CD4-positive, alpha-beta T cell (primary cell): ENCODE measurements at places on chromosomes 16 and 17.
A peak's percentile ranks its signal among the peaks of the same experiment; 100 is the strongest.

- no peak for DNase-seq
These were observed 14.1 kb downstream of the RMI2 start for GRCh38 chr16:11359370-11359769.

DNA sequence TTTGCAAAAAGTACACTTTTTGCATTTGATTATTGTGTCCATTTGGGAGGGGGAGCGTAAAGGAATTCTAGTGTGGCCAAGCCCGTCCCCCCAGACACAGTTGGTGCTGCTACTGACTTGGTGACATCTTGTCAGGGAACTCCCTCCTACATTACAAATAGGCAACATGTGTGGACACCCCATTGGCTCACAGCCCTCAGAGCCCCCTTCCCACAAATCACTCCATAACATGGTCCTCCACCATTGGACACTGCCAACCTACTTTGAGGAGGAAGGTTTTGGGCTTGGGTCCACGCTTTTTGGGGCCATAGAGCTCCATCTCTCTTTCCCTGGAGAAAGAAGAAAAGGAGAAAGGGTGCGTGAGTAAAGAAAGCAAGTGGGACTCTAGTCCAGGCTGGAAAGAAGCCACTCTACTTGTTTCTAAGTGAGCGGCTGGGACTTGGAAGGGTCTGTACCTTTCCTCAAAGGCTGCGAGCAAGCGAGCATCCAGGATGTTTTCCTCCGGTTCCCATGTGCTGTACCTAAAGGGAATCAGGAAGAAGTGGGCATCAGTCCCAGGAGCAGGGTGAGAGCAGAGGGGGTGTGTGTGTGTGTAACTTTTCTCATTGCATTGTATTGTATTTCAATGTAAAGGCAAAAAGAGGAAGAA, 958 bp downstream of the CBX8 start:
- DNase-seq: no peak

DNA sequence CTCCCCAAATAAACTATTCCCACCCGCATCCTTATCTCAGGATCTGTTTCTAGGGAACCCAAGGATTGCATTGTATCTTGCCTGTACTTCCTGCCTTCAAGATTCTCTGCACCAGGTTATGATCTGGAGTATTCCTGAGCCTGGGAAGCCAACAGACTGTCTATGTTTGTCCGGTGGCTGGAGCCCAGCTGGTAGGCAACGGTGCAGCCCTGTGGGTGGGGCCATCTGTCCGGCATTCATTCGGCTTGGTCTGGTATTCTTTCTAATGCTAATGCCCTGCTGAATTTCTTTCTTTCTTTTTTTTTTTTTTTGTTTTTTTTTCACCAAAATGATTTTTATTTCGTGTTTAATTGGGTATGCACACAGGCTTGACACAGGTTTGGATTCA, 20.7 kb upstream of the TVP23A start:
- DNase-seq: no peak

GRCh38 chr16:66580605-66581209, 1.4 kb downstream of the CMTM2 start:
- DNase-seq: no peak

GRCh38 chr16:51392521-51393187, 241.6 kb upstream of the SALL1 start:
- no peak for DNase-seq

- DNase-seq: peak; percentile 60
These were observed 6.6 kb upstream of the DPEP2 start for GRCh38 chr16:68005786-68006286.

DNA sequence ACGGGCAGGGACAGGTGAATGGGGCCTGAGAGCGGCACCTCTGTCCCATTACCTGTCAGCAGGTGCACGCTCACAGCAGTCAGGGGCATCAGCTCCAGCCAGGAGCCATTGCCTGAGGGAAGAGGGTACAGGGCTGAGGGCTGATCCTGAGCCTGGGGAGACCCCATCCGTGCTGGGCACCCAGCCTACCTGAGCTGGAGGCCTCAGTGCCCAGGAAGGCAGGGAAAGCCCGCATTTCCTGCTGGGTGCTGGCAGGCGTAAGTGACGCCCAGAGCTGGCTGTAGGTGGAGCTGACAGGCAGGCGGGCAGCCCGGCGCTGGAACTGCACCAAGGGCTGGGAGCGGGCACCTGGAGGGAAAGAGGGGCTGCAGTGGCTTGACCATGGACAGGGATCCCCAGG, 7.4 kb downstream of the FAM171A2 start:
- DNase-seq: no peak

GRCh38 chr16:48075398-48075797, 80.4 kb downstream of the ABCC12 start:
- DNase-seq: no peak

- DNase-seq: no peak
These were observed 9.7 kb upstream of the BAHCC1 start for GRCh38 chr17:81385320-81386111.

GRCh38 chr17:28242791-28243190, 76.2 kb upstream of the TMEM97 start:
- DNase-seq: no peak

- DNase-seq: no peak
These were observed 1.0 kb upstream of the SLC12A4 start for GRCh38 chr16:67969254-67970039.

DNA sequence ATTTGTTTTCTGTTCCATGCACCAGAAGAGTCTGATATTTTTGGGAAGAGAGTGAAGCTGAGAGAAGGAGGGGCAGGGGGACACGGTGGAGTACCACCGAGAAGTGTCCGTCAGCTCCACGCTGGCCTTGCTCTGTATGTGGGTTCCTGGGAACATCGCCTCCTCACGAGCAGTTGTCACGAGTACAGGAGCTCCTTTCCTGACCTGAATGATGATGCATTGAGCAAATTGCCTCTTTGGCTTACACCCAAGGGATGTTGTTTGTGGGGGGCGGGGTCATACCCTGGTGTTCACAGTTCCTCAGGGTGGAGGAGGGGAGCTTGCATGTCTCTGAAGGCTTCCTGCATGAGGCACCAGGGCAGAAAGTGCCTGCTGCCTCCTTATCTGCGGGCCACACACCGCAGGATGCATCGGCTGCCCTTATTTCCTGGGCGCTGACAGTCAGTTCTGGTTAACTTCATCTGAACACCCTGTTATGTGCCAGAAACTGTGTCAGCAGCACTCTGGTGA, 36.2 kb downstream of the RGS9 start:
- DNase-seq: peak; percentile 81

DNA sequence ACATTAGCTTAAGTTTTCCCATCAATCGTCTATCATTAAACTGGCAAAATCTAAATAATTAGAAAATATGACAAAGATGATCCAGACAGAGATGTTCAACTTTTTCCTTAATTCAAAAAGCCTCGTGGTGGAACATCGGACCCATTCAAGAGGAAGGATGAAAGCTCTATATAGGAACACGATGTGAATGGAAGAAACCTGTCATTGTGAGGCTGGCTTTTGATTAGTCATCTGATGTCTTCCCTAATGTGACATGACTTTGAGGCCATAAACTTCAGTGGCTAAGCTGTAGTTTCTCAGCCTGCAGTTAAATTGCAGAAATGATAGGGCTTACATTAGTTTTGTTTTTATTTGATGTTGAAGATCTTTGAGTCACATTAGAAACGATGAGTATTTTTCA, 1.0 kb downstream of the AMZ2 start:
- DNase-seq: no peak

- no peak for DNase-seq
These were observed 12.2 kb downstream of the PIK3R5 start for GRCh38 chr17:8953156-8953885.

DNA sequence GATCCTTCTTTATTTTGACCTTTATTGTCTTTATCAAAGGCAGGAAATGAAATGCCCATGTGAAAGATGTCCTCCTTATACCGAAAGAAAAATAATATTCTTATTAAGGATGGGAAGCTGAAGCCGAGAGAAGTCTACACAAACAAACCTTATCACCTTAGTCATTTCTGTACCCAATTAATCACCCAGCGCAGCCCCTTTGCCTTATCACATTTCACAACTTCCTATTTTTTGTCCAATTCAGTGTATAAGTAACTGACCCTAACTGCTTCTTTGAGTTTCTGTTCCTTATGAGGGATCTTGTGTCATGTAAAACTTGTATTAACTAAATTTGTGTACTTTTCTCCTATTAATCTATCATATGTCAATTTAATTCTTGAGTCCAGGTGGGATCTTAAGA, 16.4 kb upstream of the CCL23 start:
- DNase-seq: no peak

GRCh38 chr17:43044024-43044423, 19.0 kb downstream of the RND2 start:
- no peak for DNase-seq

DNA sequence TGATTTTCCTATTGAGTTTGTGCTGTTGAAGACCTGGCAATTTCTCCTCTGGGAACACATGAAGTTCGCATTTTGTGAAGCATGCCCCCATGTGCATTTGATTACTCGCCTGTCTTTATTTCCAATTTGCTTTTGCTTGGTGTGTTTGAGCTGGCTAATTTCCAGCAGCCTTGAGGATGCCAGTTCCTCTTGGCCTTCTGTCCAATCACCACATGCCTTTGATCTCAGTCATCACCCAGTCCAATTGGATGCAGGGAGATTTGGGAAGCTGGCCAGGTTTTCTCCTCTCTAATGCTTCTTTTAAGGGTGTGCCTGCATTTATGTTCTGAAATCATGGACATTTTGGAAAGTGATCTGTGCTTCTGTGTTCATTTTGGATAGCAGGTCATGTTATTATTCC, 3.8 kb upstream of the TMEM100 start:
- DNase-seq: no peak

- DNase-seq: no peak
These were observed 141.2 kb downstream of the SEC14L1 start for GRCh38 chr17:77281904-77282367.

GRCh38 chr17:39596543-39597267, 11.0 kb downstream of the NEUROD2 start:
- DNase-seq: no peak
